ENCODE measurements at places on chromosomes 1 and 21.
A peak's percentile ranks its signal among the peaks of the same experiment; 100 is the strongest.

- peak; percentile 75 for DNase-seq
Measured at GRCh38 chr21:24829397-24829796, 777.9 kb downstream of the MRPL39 start.

GRCh38 chr1:248406721-248407692 is 4.2 kb downstream of the OR2T1 start:
- no peak for DNase-seq

DNA sequence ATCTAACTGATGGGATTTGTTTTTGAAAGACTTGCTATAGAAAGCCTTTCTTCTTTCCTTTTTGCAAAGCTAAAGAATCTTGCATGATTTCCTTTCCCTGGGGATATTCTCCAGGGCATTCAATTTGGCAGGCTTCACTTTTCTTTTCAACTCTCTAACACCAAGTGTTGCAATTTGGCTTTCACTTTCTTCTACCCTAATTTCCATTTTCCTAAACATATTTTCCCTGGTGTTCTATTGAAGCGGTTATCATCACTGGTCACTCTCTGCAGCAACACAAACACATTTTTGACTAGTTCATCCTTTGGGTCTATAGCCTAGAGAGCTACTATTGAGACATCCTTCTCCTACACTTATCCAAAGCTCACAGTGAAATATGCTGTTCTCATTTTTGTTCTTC is 424.5 kb downstream of the NEGR1 start:
- DNase-seq: no peak

DNA sequence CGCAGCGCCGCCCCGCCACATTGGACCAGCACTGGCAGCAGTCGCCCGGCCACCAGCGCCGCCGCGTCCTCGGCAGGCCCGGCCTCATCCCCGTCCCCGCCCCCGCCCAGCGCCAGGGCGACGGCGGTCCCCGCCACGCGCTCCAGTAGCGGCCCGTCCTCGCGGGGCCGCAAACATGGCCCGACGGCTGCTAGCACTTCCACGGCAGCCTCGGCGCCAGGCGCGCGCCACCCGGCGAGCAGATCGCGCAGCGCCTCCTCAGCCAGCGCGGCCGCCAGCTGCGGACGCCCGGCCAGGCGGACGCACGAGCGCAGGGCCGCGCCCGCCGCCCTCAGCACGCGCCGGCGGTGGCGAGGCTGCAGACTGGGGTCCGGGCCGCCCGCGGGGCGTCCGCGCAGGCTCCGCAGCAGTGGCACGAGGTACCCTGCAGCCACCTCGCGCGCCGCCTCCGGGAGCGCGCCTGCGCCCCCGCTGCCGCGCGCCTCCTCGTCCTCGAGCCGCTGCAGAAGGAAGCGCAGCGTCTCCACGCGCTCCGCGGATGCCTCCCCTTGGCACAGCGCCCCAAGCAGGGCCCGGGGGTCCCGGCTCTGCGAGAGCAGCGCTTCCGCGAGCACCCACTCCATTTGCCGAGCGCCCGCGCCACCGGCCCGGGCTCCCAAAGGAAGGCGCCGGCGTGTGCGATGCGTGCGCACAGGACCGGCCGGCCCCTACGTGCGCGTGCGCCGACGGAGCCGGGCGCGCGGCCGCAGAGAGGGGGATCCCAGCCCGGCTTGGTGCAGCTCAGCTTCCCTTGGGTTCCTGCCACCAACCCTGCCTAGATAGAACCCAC is at the start of gene TARBP1:
TARBP1 (minus strand) TSS at position 699 of the 829 bp plus-strand sequence; CDS start at position 623, 76 bp downstream.
- peak; percentile 80 for DNase-seq

GRCh38 chr1:212487286-212487685 is 54.6 kb downstream of the NENF start:
- no peak for DNase-seq

- DNase-seq: no peak
Measured at GRCh38 chr1:17914987-17915386, 159.9 kb downstream of the ACTL8 start.

- DNase-seq: no peak
Measured at GRCh38 chr1:213201380-213202155, 150.5 kb downstream of the RPS6KC1 start.

DNA sequence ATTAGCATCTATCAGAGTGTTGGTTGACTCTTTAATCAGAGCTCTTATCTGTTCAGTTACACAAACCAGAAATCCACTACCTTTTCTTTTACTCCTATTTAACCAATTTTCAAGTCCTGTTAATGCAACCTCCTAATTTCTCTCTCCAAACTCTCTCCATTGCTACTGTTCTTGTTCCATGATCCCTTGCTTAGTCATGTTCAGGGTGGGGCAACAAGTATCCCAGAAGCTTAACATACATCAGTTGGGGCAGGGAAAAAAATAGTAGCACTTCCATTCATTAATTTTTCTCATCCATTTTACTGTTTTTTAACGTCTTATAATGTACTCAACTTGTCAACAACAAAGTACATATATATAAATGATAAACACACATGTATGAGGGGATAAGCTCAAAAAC is 111.2 kb upstream of the LBR start:
- peak; percentile 24 for DNase-seq

- DNase-seq: peak; percentile 71
Measured at GRCh38 chr1:37476460-37477197, 2.2 kb downstream of the ZC3H12A start.

DNA sequence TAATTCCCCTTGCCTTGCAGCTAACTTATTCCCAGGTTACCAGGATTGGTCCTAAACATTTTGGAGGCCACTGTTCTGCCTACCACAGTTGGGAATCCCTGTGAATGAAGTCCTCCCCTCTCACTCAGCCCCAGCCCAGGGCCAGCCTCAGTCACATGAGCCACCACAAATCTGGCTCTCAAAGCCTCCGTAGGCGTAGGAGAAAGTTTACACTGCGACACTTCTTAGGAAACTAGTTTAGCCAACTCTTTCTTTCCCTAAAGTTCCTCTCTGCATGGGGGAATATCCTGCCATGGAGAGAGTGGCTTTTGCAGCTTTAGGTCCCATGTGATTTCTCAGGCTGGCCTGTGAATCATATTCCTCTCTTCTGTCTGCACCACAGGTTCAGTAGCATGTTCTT is 45.7 kb upstream of the ETV3 start:
- no peak for DNase-seq

DNA sequence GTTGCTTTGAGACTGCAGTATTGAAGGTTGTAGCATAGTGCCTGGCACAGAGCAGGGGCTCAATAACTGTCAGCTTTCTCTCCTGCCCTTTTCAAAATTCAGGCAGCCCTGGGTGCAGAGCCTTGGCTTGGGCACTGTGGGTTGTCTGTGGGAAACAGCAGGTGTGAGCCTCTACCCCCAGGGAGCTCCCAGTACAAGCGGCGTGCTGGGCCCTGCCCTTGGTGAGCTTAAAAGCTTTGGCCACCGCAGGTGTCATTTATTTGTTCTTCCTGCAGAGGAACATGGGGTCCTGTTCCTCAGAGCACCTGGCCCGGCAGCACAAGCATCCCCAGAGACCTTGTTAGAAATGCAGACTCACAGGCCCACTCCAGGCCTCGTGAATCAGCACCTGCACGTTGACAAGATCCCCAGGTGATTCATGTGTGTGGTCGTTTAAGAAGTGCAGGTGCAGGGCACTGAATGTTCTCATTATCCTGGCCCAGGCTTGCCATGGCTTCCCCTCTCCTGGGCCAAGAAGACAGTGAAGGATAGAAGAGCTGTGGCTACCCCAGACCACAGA is 29.9 kb upstream of the IGSF21 start:
- no peak for DNase-seq

GRCh38 chr1:182408435-182409075 is 8.1 kb upstream of the TEDDM1 start:
- DNase-seq: peak; percentile 38
